ENCODE measurements at places on chromosomes 12 and 14.
A peak's percentile ranks its signal among the peaks of the same experiment; 100 is the strongest.

GRCh38 chr14:56412468-56413434, 166.8 kb upstream of the TMEM260 start:
- H3K36me3 ChIP-seq: no peaks in the 10 kb centered on the region
- H3K4me3 ChIP-seq: no peak overlapping the region
- DNase-seq: no peak
- no peaks in the 10 kb centered on the region for H3K4me1 ChIP-seq

DNA sequence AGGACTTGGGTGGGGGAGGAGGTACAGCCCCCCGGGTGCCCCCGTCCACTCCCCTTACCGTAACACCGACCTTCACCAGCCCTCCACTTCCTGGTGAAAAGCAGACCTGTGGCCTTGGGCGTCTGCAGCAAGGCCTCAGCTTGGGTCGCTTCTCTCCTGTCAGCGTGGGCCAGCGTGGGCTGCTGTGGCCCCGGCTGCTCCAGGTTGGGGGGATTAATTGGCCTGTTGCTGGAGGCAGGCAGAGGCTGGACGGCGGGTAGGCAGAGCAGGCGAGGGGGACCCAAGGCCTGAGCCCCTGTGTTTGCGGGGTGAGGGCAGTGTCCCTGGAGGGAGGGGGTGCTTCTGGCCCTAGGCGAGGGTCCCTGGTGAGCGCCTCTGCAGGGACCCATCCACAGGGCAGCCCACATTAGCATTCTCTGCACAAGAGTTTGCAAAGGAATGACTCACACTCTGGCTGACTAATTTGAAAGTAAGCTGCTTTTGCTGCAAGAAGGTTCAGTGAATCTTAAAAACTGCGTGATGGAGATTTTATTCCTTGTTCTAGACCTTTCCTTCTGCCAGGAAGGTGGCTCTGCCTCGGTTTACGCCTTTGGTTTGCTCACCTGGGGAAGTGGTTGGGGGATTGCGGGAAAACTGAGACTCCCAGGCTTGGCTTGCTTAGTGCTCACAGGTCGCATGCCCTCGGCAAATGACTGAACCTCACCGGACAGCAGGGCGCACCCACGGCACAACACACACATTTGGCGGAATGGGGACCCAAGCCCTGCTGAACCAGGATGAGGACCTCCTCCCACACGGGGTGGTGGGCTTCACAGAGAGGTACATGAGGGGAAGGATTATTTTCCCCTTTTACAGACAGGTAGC, 37.9 kb upstream of the DLK1 start:
- H3K4me3 ChIP-seq: no peak overlapping the region
- H3K36me3 ChIP-seq: no peaks in the 10 kb centered on the region
- DNase-seq: no peak
- H3K27ac ChIP-seq: no peak overlapping the region

DNA sequence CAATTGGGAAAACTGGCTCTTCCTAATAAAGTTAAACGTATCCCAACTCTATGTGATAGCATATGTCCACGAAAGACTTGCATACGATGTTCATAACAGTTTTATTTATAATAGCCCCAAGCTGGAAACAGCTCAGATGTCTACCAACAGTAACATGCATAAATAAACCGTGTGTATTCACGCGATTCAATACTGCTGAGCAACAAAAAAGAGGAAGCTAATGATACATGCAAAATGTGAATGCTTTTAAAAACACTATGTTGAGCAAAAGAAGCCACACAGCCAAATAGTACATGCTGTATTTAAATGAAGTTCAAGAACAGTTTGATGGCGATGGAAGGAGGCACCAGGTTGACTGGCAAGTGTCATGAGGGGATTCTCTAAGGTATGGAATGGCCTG, 55.7 kb downstream of the TRIM9 start:
- H3K4me1 ChIP-seq: peaks cover 37% of the 10 kb centered on the region
- H3K27me3 ChIP-seq: no peaks in the 10 kb centered on the region
- no peak overlapping the region for H3K4me3 ChIP-seq
- no peaks in the 10 kb centered on the region for H3K36me3 ChIP-seq
- peak; percentile 80 for DNase-seq

- peaks cover 33% of the 10 kb centered on the region for H3K36me3 ChIP-seq
- no peak for DNase-seq
- peaks cover 45% of the 10 kb centered on the region for H3K4me1 ChIP-seq
- H3K27me3 ChIP-seq: no peaks in the 10 kb centered on the region
Measured at GRCh38 chr12:110578694-110579534, 4.2 kb downstream of the PPTC7 start.

- H3K4me3 ChIP-seq: no peak overlapping the region
- H3K4me1 ChIP-seq: peaks cover 74% of the 10 kb centered on the region
- H3K27ac ChIP-seq: no peak overlapping the region
Measured at GRCh38 chr12:108822497-108823205, 34.7 kb downstream of the SSH1 start.

DNA sequence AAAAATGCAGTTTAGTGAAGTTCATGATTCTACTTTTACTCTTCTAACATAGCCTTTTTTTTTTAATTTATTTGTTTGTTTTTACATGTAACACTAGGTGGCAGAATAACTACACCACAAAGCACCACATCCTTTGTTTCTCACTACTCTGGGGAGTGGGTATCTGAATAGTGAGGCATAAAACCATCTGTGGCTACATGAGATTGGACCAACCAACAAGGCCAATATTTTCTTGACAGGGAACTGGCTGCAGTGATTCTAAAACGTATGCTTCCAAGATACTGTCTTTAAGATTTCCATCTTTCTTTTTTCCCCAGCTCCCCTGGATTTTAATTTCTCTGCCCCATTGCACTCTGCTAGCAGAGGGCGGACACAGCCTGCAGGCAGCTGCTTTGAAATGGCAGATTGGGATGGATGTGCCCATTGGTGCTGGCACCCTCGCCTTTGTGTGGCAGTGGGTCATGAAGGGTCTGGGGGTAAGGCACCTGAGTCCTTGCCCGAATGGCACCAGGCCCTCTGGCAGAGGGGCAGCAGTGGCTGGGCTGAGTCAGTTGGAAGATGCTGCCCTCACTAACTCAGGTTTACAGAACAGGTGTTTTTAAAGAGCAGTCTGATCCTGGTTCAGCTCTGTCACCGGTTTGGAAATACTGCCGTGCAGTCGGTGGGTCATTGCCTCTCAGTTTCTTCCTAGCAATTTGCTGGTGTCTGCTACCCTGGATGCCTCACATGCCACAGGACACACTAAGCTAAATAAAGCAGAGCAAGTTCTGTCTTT, 429.1 kb downstream of the RAD51B start:
- DNase-seq: peak; percentile 73
- H3K4me3 ChIP-seq: no peak overlapping the region
- H3K27me3 ChIP-seq: no peaks in the 10 kb centered on the region
- H3K4me1 ChIP-seq: peaks cover 5% of the 10 kb centered on the region
- H3K36me3 ChIP-seq: no peaks in the 10 kb centered on the region
- H3K27ac ChIP-seq: no peak overlapping the region

DNA sequence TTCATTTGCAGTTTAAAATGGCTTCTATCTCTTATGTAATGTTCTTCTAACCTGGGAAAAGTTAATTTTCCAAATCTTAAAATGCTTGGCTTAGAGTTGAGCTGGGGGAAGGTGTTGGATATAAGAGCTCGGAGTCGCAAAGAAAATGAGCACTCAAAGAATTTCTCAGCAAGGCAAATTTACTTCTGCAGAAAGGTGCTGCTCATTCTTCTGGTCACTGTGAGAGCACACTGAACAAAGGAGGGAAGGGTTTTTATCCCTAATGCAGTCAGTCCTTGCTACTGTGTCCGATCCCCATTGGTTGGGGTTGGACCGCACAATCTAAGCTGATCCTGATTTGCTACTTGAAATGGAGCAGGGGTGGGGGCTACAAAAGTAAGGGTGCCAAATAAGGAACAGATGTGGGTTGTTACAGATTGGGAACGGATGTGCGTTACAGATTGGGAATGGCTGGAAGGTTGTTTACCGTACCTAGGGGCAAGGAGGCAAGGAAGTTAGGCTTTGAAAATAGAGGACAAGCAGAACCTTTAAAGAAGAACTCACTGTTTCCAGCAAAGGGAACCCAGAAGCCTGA, 19.4 kb downstream of the TXNRD1 start:
- H3K27me3 ChIP-seq: no peaks in the 10 kb centered on the region
- H3K27ac ChIP-seq: no peak overlapping the region
- H3K36me3 ChIP-seq: no peaks in the 10 kb centered on the region
- no peak overlapping the region for H3K4me3 ChIP-seq
- DNase-seq: no peak
- no peaks in the 10 kb centered on the region for H3K4me1 ChIP-seq

- H3K27me3 ChIP-seq: no peaks in the 10 kb centered on the region
- peaks cover 7% of the 10 kb centered on the region for H3K4me1 ChIP-seq
- no peak for DNase-seq
- no peak overlapping the region for H3K4me3 ChIP-seq
- no peaks in the 10 kb centered on the region for H3K36me3 ChIP-seq
Measured at GRCh38 chr12:105476616-105477015, 146.1 kb downstream of the C12orf75 start.

DNA sequence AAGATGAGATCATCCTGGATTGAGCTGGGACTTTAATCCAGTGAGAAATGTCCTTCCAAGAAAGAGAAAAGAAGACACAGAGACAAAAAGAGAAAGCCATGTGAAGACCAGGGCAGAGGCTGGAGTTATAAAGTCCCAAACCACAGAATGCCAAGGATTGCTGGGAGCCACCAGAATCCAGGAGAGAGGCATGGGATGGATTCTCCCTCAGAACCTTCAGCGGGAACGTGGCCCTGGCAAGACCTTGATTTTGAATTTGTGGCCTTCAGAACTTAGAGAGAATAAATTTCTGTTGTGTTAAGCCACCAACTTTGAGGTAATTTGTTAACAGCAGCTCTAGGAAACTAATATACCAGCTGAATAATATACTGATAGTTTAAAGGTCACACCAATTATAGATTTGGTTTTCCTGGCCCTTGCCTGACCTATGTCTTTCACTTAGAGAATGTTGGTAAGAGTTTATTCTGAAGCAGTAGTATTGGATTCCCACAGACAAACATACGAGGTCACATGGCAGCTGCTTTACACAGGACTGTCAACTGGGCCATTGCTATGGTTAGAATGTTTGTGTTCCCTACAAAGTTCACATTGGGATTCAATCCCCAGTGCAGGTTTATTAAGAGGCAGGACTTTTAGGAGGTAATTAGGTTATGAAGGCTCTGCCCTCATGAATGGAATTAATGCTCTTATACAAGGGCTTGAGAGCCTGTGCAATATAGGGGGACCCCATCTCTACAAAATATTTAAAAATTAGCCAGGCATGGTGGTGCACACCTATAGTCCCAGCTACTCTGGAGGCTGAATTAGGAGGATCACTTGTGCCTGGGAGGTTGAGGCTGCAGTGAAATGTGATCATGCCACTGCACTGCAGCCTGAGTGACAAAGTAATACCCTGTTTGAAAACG, 156.5 kb upstream of the EEA1 start:
- H3K27me3 ChIP-seq: no peaks in the 10 kb centered on the region
- DNase-seq: no peak
- H3K4me3 ChIP-seq: no peak overlapping the region
- H3K36me3 ChIP-seq: no peaks in the 10 kb centered on the region
- H3K4me1 ChIP-seq: no peaks in the 10 kb centered on the region

DNA sequence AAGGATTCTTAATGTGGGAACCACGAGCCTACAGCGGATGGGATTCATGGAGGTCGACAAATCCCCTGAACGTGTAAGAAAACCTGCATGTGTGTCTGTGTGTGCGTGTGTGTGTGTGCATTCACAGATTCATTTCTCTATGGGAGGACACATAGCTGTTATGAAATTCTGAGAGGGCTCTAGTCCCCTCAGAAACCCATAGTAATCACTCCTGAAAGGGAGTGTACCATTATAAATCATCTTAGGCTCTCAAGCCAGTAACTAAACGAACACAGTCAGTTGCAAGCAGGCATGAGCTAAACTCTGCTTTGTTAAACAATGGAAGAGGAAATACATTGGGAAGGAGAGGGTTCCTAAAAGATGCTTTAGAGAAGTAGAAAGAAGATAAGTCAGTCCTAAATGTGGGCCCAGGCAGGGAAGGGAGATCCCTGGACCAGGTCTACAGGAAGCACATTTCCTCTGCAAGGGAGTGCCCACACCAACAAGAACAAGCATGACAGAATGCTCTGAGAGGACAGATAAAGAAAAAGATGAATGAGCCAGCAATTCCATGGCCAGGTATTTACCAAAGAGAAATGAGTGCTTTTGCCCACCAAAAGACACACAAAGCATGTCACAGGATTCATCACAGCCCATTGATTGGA, 91.3 kb downstream of the ITPR2 start:
- peaks cover 28% of the 10 kb centered on the region for H3K4me1 ChIP-seq
- no peaks in the 10 kb centered on the region for H3K27me3 ChIP-seq
- H3K27ac ChIP-seq: no peak overlapping the region

GRCh38 chr14:97411938-97412612, 614.9 kb downstream of the VRK1 start:
- no peaks in the 10 kb centered on the region for H3K36me3 ChIP-seq
- H3K27me3 ChIP-seq: no peaks in the 10 kb centered on the region
- no peaks in the 10 kb centered on the region for H3K4me1 ChIP-seq
- no peak for DNase-seq
- no peak overlapping the region for H3K27ac ChIP-seq

DNA sequence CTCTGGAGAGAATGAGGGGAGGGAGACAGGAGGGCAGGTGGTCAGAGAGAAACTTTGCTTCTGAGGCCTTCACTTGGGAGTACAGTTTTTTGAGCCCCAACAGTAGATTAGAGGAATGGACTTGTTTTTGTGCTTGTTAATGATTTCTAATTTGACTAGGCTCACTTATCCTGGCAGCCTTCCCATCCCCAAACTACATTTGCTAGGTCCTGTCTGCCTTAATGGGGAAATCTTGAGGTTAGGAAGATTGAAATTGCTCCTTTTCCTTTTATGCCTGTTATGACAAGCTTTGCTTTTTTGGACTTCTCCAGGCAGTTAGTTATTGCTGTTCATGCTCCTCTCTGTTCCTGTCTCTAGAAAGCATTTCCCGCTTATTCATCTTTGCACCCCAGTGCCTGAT, 37.7 kb downstream of the SYNE2 start:
- no peak overlapping the region for H3K4me3 ChIP-seq
- no peak overlapping the region for H3K27ac ChIP-seq
- no peaks in the 10 kb centered on the region for H3K4me1 ChIP-seq
- DNase-seq: no peak

GRCh38 chr12:2640281-2640680, 154.5 kb upstream of the FKBP4 start:
- no peaks in the 10 kb centered on the region for H3K4me1 ChIP-seq
- H3K27me3 ChIP-seq: no peaks in the 10 kb centered on the region
- H3K36me3 ChIP-seq: no peaks in the 10 kb centered on the region
- no peak for DNase-seq
- no peak overlapping the region for H3K4me3 ChIP-seq

DNA sequence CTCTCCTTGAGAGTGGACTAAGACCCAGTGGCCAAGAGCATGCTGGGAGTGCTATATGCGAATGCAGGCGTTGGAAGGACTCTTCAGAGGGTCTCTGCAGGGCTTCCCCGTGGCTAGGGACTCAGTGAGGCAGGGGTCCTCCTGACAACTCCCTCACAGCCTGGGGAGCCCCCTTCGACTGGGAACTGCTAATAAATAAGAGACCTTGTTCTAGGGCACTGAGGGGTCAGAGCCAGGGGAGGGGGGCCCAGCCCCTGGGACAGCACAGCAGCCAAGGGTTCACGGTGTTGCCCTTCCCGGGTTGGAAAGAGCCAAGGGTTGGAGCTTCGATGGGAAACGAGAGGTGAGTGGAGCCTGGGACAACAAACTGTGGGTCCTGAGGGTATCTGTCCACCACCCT, 6.0 kb upstream of the CPNE6 start:
- no peak for DNase-seq
- no peaks in the 10 kb centered on the region for H3K4me1 ChIP-seq
- no peak overlapping the region for H3K4me3 ChIP-seq
- no peaks in the 10 kb centered on the region for H3K27me3 ChIP-seq
- H3K27ac ChIP-seq: no peak overlapping the region
- H3K36me3 ChIP-seq: 0 out of 2 replicates have a peak, but pooled peaks cover 7% of the 10 kb centered on the region
